Naive thymus-derived CD8-positive, alpha-beta T cell (primary cell): ENCODE measurements at places on chromosomes 16 and 17. TPM values are rescaled to one million over a fixed set of nuclear protein-coding genes. Genes with fewer than 3 reads are reported as not detected.
A peak's percentile ranks its signal among the peaks of the same experiment; 100 is the strongest.

The SPIRE2 gene
- 1.0 TPM for total RNA-seq

The MYH8 gene
- not detected for total RNA-seq

The TMEM238L gene
- not detected for total RNA-seq

The KRTAP9-2 gene
- not detected for total RNA-seq

The VAT1L gene
- not detected for total RNA-seq

The CSF3 gene
- total RNA-seq: not detected

The SUPT4H1 gene
- total RNA-seq: 65.9 TPM

GRCh38 chr17:82974136-82974952 is 105.1 kb upstream of the METRNL start:
- no peak overlapping the region for H3K27ac ChIP-seq
- no peaks in the 10 kb centered on the region for H3K27me3 ChIP-seq
- no peak overlapping the region for H3K4me3 ChIP-seq
- H3K4me1 ChIP-seq: peaks cover 22% of the 10 kb centered on the region

- peak; percentile 85 for DNase-seq
- peaks cover 35% of the 10 kb centered on the region for H3K4me1 ChIP-seq
- peak within 1 kb of the TSS; percentile 98 for H3K4me3 ChIP-seq
- H3K27ac ChIP-seq: peak within 1 kb of the TSS; percentile 88
- H3K27me3 ChIP-seq: no peaks in the 10 kb centered on the region
These were observed at the start of gene PRKCB for GRCh38 chr16:23835390-23836077. PRKCB (plus strand) TSS chr16:23835983.

GRCh38 chr17:78458091-78458490 is 79.6 kb downstream of the PGS1 start:
- no peaks in the 10 kb centered on the region for H3K36me3 ChIP-seq
- no peak overlapping the region for H3K27ac ChIP-seq
- peaks cover 4% of the 10 kb centered on the region for H3K27me3 ChIP-seq

DNA sequence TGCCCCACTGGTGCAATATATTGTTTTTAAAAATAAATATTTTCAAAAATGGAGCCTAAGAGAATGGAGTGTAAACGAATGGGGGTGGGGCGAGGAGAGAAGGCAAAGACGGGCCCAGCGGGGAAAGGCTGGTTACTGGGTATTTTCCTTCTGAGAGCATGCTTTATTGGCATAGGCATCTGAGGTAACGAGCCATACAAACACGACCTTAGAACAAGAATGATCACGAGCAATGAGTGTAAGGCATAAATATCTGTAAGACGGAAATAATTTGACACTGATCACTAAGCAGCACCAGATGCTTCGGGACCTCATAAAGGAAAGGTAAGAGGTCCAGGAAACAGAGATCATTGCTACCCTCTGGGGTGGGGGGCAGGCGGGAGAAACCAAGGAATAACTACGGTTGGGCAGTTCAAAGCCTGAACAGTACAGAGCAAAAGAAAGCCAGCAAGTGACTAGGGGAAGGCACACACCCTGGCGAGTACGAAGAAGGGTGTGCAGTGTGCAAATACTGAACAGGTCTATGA is 959 bp downstream of the SSH2 start:
- H3K4me1 ChIP-seq: peaks cover 28% of the 10 kb centered on the region
- H3K4me3 ChIP-seq: no peak overlapping the region
- H3K36me3 ChIP-seq: peaks cover 4% of the 10 kb centered on the region
- no peak for DNase-seq
- no peaks in the 10 kb centered on the region for H3K27me3 ChIP-seq
- H3K27ac ChIP-seq: no peak overlapping the region

GRCh38 chr16:86598607-86599565 is 20.5 kb downstream of the FOXL1 start:
- H3K27me3 ChIP-seq: peaks cover 14% of the 10 kb centered on the region
- H3K27ac ChIP-seq: no peak overlapping the region
- no peak overlapping the region for H3K4me3 ChIP-seq
- DNase-seq: no peak
- no peaks in the 10 kb centered on the region for H3K4me1 ChIP-seq
- H3K36me3 ChIP-seq: no peaks in the 10 kb centered on the region

DNA sequence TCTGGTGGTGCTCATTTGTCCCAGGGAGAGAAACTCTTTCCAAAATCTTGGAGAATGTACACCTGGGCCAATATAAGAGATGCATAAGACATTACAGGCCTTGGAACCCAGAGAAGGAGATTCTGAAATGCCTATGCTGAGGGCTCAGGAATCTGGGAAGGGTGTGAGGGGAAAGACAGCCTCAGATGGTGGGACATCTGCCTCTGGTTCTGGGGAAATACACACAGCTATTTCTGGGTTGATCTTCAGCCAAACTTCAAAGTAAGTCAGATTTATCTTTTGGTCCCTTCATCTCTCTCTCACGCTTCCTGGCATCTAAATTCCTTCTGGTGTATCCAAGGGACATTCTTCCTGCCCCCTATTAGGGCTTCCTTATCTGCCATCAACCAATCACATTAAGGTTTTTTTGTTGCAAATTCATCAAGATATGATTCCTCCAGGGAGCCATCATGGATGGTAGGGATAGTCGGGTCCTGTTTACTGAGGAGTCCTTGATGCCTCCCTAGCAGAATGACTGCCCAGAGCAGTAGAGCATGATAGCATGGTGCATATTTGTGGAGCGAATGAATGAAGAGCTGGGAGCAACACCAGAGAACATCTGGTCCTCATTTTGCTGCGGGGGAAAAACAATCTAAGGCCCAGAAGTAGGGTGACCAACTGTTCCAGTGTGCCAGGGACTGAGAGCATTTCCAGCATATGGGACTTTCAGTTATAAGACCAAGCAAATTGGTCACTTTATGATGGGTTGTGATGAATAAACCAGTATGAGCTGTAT is 35.7 kb upstream of the DYNLL2 start:
- H3K27ac ChIP-seq: no peak overlapping the region
- H3K27me3 ChIP-seq: peaks cover 32% of the 10 kb centered on the region
- DNase-seq: no peak
- no peaks in the 10 kb centered on the region for H3K4me1 ChIP-seq

DNA sequence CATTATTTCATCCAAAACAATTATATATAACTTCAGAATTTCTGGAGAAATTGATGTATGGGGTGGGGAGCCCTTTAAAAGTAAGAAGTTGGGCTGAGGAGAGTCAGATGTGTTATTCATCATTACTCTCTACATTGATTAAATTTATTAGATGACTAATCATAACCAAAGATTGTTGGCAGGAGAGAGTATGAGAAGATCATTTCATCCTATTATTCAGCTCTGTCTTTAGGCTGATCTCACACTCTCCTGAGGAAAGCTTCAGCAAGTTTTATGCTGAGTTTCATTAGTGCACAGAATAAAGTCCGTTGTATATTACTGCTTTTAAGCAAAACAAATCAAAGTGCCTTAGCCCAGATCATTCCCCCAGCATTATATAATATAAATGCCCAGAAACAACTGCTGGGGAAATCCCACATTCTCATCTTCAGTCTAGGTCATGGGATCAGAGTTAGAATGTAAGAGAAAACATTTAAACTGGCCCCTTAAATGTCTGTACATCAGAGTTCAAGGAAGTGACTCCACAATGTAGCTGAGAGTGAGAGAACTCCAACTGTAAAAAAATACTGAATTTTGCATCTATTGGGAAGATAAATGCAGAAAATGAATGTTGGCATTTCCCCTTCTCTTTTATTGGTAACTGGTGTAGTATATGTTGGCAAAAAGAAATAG is 130.1 kb upstream of the HLF start:
- H3K27me3 ChIP-seq: no peaks in the 10 kb centered on the region
- no peak overlapping the region for H3K4me3 ChIP-seq
- no peak overlapping the region for H3K27ac ChIP-seq
- no peak for DNase-seq
- H3K4me1 ChIP-seq: peaks cover 1% of the 10 kb centered on the region

DNA sequence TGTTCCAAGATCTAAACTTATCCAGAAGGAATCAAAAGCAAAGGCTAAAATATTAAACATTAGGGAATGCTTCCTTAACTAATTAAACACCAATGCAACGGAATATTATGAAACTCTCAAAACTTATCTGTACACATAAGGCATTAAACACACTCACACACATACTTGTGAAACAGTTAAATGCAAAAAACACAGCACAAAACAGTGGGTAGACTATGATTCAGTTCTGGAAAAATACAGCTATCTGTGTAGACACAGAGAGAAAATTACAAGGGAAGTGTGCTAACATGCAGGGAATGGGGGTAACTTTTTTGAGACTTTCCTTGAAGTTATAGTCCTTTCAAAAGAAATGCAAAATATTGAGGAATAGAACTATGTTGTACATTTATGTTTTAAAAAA is 36.7 kb upstream of the CCL1 start:
- no peak for DNase-seq
- peaks cover 3% of the 10 kb centered on the region for H3K27me3 ChIP-seq
- no peaks in the 10 kb centered on the region for H3K36me3 ChIP-seq
- H3K4me1 ChIP-seq: no peaks in the 10 kb centered on the region
- H3K4me3 ChIP-seq: no peak overlapping the region

DNA sequence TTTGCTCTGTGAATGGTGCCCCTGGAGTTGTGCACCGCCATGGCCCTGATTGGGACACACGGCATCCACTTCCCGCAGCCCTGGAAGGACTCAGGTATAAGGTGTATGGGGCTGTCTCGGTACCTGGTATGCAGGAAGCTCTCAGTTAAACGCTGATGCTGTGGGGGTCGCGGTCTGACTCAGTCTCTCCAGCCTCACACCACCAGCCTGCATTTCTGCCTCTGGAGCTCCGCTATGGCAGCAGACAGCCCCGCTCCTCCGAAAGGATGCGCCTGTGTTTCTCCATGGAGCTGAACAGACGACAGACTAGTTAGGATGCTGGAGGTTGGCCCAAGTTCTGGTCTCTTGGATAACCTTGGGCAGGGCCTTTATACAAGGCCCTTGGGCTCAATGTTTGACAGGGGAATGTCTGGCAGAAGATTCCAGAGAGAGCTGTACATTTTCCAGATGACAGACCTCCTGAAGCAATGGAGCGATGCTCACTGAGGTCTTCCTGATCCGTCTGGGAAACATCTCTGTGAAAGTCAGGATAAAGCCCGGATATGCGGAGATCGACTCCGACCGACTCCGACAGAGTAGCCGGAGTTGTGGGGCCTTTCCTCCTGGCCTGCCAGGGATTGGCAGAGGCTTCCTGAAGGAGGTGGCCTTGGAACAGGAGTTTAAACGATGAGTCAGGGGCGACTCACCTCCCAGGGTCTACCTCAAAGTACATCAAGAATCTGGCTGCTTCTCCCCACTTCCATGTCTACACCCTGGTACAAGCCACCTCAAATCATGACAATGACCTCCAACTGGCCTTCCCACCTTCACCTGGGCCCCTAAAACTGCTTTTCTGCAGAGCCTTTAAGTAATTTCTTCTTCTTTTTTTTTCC is 21.9 kb upstream of the BCAR1 start:
- no peak for DNase-seq
- H3K36me3 ChIP-seq: no peaks in the 10 kb centered on the region
- H3K27ac ChIP-seq: no peak overlapping the region
- H3K4me3 ChIP-seq: no peak overlapping the region
- H3K27me3 ChIP-seq: peaks cover 32% of the 10 kb centered on the region

GRCh38 chr17:72244494-72244893 is 123.7 kb downstream of the SOX9 start:
- no peak overlapping the region for H3K4me3 ChIP-seq
- DNase-seq: no peak
- H3K36me3 ChIP-seq: peaks cover 9% of the 10 kb centered on the region
- no peak overlapping the region for H3K27ac ChIP-seq

DNA sequence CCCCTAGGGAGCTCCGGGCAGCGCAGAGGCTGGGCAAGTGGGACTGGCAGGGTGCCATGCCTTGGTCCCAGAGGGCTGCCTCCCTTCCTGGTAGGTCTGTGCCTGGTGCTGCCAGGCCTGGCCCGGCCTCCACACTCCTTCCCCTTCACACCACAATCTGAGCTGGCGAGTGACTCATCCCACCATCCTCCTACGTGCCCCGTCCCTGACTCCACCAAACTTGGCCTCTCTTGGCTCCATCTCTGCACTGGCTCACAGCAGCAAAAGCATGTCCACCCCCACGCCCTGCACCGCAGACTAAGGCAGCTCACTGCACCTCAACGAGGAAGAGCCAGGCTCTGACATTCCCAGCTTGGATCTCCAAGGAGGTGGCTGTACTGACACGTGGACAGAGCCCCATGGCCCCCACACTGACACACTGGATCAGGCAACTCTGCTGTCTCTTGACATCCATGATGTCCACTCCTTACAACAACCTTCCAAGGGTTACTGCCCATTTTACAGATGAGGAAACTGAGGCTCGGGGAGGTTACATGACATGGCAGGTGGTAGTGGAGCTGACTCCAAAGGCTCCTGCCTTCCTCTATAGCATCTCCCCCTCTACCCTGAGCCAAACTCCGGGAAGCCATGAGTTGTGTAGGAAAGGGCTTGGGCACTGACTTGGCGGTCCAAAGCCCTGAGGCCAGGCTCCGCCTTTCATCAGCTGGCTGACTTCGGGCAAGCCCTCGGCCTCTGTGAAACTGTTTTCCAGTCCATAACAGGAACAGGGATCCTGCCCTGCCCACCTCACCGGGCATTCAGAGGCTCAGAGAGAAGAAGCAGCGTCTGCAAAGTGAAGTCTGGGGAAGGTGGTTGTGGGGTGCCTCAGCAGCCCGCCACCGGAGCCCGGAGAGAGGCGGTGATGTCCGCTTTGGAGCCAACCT is 20.1 kb upstream of the KRT19 start:
- peaks cover under 1% of the 10 kb centered on the region for H3K27me3 ChIP-seq
- H3K36me3 ChIP-seq: peaks cover 6% of the 10 kb centered on the region
- DNase-seq: no peak

GRCh38 chr16:64745258-64745930 is 376.5 kb downstream of the CDH11 start:
- no peak overlapping the region for H3K27ac ChIP-seq
- H3K36me3 ChIP-seq: no peaks in the 10 kb centered on the region
- H3K27me3 ChIP-seq: no peaks in the 10 kb centered on the region
- no peak for DNase-seq

- peak overlapping the region; percentile 98 for H3K4me3 ChIP-seq
- H3K36me3 ChIP-seq: peaks cover 6% of the 10 kb centered on the region
- H3K27ac ChIP-seq: peak overlapping the region; percentile 68
- peaks cover 24% of the 10 kb centered on the region for H3K4me1 ChIP-seq
- peaks cover 7% of the 10 kb centered on the region for H3K27me3 ChIP-seq
These were observed 46.5 kb downstream of the SRCIN1 start for GRCh38 chr17:38559051-38559879.

DNA sequence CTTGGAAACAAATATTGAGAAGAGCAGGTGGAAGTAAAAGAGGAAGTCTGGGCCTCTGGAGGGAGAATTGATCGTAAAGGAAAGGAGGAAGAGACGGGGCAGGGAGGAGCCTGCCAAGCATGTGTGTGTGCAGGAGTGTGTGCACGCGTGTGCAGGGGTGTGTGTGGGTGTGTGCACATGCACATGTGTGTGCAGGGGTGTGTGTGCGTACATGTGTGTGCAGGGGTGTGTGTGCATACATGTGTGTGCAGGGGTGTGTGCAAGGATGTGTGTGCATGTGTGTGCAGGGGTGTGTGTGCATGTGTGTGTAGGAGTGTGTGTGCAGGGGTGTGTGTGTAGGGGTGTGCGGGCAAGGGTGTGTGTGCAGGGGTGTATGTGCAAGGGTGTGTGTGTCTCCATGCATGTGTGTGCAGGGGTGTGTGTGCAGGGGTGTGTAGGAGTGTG is 10.0 kb downstream of the CEP295NL start:
- DNase-seq: no peak
- H3K27me3 ChIP-seq: no peaks in the 10 kb centered on the region
- H3K36me3 ChIP-seq: no peaks in the 10 kb centered on the region
- H3K4me1 ChIP-seq: peaks cover 50% of the 10 kb centered on the region
- H3K4me3 ChIP-seq: no peak overlapping the region

- H3K27me3 ChIP-seq: no peaks in the 10 kb centered on the region
- no peak overlapping the region for H3K27ac ChIP-seq
- no peak for DNase-seq
- peaks cover 15% of the 10 kb centered on the region for H3K36me3 ChIP-seq
- H3K4me1 ChIP-seq: no peaks in the 10 kb centered on the region
These were observed 149.6 kb downstream of the KATNIP start for GRCh38 chr16:27699540-27699939.
